Fibroblast of lung (primary cell): ENCODE measurements at places on chromosomes 12 and 14. TPM values are rescaled to one million over a fixed set of nuclear protein-coding genes. Genes with fewer than 3 reads are reported as not detected.

DNA sequence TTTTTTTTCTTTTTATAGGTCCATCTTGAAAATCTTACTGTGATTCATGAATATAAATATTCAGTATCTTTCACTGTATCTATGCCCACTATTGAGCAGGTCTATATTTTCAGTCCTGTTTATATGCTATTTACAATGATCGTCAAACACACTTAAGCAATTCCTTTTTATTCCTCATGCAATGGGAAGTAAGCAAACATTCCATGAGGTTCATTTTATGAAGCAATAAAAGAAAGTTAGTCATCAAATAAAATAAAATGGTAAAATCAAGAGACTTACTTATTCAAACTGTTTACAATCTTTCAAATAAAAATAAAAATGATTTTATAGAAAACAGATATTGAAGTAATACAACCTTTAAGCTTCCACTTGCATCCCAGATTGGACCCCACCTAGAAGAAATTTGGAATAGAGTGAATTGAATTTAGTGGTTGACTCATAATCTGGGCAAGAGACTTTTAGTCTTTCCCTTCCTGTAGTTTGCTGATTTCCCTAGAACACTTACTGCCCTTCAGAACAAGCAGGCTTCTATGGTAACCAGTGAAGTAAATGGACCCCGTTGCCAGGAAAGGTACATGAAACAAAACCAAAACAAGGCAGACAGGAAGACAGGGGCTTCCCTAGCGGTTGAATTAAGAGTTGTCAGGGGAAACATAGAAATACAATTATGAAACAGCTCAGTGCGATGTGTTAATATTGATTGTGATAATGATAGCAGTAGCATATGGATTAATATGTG is 241.0 kb upstream of the ATP2B1 start:
- no peaks in the 10 kb centered on the region for H3K27me3 ChIP-seq
- no peak overlapping the region for H3K4me3 ChIP-seq
- no peaks in the 10 kb centered on the region for H3K36me3 ChIP-seq
- DNase-seq: peak; percentile 74

Gene TMEM233
- total RNA-seq: under 0.01 TPM in 2 replicates

Gene TSHR
- not detected in 2 replicates for total RNA-seq

Gene KRT6C
- total RNA-seq: not detected in 2 replicates

DNA sequence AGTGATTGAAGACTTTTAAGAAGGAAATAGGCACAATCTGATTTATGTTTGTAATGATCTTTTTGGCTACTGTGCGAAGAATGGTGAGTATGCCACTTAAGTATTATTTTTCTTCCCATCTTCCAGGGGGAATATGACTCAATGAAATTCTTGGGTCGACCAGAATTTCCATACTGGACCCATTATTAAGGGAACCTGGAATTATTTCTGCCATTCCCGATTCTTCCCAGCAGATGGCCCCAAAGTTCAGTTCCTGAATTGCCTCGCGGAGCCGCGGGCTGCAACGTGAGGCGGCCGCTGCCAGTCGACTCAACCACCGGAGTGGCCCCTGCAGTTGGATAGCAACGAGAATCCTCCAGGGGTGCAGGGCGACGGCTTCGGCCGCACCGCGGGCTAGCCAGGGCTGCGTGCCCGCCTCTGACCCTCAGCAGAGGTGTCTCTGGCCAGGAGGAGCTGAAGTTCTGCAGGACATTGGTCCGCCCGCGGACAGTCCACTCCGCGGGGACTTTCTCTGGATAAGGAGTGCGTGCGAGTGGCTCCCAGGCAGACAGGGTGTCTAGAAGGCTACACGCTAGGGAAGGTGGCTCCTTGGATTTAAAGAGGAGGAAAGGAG is 628 bp upstream of the TSHR start:
- H3K27ac ChIP-seq: no peak overlapping the region
- peaks cover 22% of the 10 kb centered on the region for H3K27me3 ChIP-seq
- H3K4me1 ChIP-seq: no peaks in the 10 kb centered on the region
- peak; percentile 74 for DNase-seq
- peak overlapping the region; percentile 54 for H3K4me3 ChIP-seq

Gene MYO1H
- 0.77 TPM in 1 of 2 replicates, not detected in the other for total RNA-seq

Gene LHX5
- total RNA-seq: not detected in 2 replicates

DNA sequence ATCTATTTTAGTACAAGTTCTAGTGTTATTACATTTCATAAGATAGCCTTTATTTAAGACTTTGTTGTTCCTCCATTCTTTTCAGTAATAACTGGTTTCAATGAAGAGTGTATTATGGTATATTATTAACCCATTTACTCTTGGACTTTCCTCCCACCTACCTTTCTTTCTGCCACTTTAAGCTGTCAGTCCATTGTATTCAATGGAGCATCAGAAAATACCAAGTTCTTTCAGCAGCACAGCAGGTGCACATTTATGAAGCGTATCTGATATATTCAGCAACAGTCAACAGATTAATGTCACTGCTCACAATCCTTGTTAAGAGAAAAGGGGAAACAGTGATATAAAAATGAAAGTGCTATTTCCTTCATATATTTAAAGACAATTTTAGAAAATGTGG is 660.9 kb downstream of the C12orf50 start:
- H3K27ac ChIP-seq: no peak overlapping the region
- H3K4me3 ChIP-seq: no peak overlapping the region
- no peaks in the 10 kb centered on the region for H3K27me3 ChIP-seq

Gene LPAR5
- total RNA-seq: not detected in 2 replicates

GRCh38 chr12:69994724-69995173 is 169.7 kb downstream of the MYRFL start:
- no peak for DNase-seq
- H3K4me3 ChIP-seq: no peak overlapping the region
- H3K27me3 ChIP-seq: no peaks in the 10 kb centered on the region
- no peak overlapping the region for H3K27ac ChIP-seq
- H3K4me1 ChIP-seq: no peaks in the 10 kb centered on the region

Gene GALNT8
- total RNA-seq: under 0.01 TPM in 2 replicates

GRCh38 chr14:92400579-92401444 is 77.8 kb downstream of the SLC24A4 start:
- H3K4me3 ChIP-seq: no peak overlapping the region
- DNase-seq: peak; percentile 19
- no peak overlapping the region for H3K27ac ChIP-seq
- peaks cover 3% of the 10 kb centered on the region for H3K27me3 ChIP-seq

Gene DCAF11
- 52.9 and 68.0 TPM in 2 replicates for total RNA-seq

Gene MBD6
- 5.1 and 7.1 TPM in 2 replicates for total RNA-seq

DNA sequence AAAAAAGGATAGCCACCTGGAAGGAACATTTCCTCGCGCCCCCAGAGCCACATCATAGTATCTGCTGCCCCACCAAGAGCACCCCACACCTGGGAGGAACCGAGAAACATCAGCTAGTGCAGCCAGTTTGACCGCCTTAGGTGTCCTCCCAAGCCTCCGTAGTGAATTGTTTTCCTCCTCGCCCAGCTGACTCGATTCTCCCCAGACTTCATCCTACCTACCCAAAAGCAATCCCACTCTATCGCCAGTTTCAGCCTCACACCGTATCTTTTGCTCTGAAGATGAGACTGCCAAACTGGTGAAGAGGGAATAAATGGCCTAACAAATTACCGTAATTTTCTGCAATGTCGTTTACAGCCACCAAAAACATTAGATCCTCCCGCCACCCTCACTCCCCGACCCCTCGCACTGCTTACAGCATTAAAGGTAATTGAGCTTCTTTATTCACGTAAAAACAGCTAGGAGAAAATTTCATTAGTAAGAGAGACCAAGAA is 1.2 kb upstream of the SLC11A2 start:
- H3K4me1 ChIP-seq: no peaks in the 10 kb centered on the region
- no peaks in the 10 kb centered on the region for H3K27me3 ChIP-seq
- no peaks in the 10 kb centered on the region for H3K36me3 ChIP-seq
- no peak overlapping the region for H3K27ac ChIP-seq

DNA sequence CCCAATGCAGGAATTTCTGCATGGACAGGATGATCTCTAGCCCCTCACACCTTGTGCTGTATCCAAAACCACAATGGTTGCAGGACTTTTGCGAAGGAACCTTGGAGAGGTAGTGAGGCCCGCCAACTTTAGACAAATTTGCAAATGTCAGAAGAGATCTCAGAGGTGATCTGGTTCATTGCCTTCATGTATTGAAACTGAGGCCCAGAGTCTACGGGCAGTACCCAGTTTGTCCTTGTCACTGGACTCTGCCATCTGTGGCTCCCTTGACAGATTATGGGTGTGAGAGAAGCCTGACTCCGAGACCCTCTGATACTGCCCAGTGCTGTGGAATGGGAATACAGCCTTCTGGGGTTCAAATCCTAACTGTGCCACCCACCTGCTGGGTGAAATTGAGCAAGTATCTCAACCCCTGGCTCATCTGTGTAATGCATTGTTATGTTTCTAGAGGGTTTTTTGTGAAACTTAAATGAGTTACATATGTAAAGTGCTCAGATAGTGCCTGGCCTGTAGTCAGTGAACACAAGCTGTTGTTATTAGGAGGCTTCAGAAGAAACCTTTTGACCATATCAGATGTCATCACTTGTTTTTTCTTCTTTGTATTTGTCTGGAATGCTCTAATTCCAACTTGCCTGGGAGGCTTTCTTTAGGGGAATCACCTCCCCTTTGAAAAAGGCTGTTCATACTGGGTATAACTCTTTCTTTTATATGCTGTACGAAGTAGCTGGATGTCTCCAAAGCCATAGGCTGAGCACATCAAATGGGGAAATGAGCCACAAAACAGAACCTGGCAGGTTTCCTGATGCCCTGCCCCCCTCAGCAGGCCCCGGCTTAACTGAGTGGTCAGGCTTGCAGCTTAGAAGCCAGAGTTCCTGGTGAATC is 71.4 kb upstream of the SRSF5 start:
- H3K27me3 ChIP-seq: no peaks in the 10 kb centered on the region
- no peaks in the 10 kb centered on the region for H3K36me3 ChIP-seq
